ENCODE measurements at places on chromosomes 4 and X. TPM values are rescaled to one million over a fixed set of nuclear protein-coding genes. Genes with fewer than 3 reads are reported as not detected.

Gene TLR10
- total RNA-seq, result not detected

Gene FGG
- not detected for total RNA-seq

Gene RNF128
- 8.1 TPM for total RNA-seq

Gene IGFBP7
- 108 TPM for total RNA-seq

Gene ANKRD17
- 46.2 TPM for total RNA-seq

Gene DACH2
- 0.51 TPM for total RNA-seq

Gene HSPA4L
- 8.5 TPM for total RNA-seq

Gene SSX2
- total RNA-seq, result not detected

Gene MMRN1
- under 0.01 TPM for total RNA-seq

Gene UGT2B15
- total RNA-seq, result not detected

Gene MSANTD1
- total RNA-seq, result 0.50 TPM

Gene DCAF8L2
- total RNA-seq, result not detected

Gene IL3RA
- total RNA-seq, result not detected

Gene ARMCX6
- total RNA-seq, result 32.9 TPM

Gene LAMP2
- total RNA-seq, result 182 TPM

Gene PDGFRA
- total RNA-seq, result 363 TPM

Gene DCHS2
- total RNA-seq, result under 0.01 TPM

Gene MAGEB10
- total RNA-seq, result not detected

Gene GPM6B
- total RNA-seq, result 1.0 TPM

Gene RHOXF1
- not detected for total RNA-seq

Gene GABRQ
- under 0.01 TPM for total RNA-seq

Gene P2RY8
- total RNA-seq, result not detected

Gene TMEM35A
- total RNA-seq, result 11.6 TPM

Gene ZFX
- total RNA-seq, result 41.1 TPM

Gene UGT2B17
- total RNA-seq, result not detected

Gene KLF8
- total RNA-seq, result 1.0 TPM

Gene NDST3
- not detected for total RNA-seq

Gene TNIP2
- total RNA-seq, result 61.9 TPM

Gene POU4F2
- not detected for total RNA-seq

Gene POLN
- total RNA-seq, result 5.6 TPM

Gene ETDB
- total RNA-seq, result not detected

Gene MAGEA10
- not detected for total RNA-seq

Gene DUX4
- total RNA-seq, result not detected

Gene CDS1
- total RNA-seq, result 0.26 TPM

Gene UGT2A1
- total RNA-seq, result not detected

Gene SPANXN5
- not detected for total RNA-seq

Gene RASSF6
- total RNA-seq, result not detected

Gene UGT2A3
- total RNA-seq, result not detected

Gene ADH6
- not detected for total RNA-seq

Gene TSPAN6
- 35.4 TPM for total RNA-seq
